ENCODE measurements at places on chromosomes 12 and 14.

DNA sequence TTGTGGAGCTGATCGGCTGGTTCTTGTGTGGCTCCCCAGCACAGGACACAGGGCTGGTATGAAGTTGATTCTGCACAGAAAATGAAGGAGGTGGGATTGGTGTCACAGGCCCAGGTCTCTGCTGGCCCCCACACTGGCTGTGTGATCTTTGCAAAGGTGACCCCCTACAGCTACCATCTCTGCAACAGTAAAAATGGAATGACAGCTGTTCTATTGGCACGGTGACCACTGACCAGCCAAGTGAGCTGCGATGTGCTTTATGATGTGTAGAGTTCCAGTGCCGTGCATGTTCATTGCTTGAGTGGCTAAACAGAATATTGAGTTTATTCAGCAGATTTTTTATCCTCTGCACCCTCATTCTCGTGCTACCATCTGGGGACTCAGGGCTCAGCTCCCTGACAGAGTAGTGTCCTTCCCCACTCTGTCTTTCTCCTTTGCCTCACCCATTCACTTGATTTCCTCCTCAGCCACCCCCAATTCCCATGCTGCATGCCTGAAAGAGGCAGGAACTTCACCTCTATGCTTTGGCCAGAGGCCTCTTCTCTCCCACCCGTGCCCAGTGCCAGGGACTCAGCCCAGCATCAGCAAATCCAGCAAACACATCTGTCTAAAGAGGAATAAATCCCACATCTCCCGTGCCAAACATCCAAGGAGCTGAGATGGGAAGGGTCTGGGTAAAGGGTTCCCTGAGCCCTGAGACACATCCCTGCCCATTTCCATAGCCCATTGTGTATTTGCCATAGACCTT, 21.2 kb downstream of the C14orf132 start:
- DNase-seq, result no peak

- DNase-seq, result no peak
Measured at GRCh38 chr14:47155395-47155794, 503.8 kb upstream of the RPL10L start.

- DNase-seq, result no peak
Measured at GRCh38 chr12:88150063-88150462, 8.0 kb downstream of the TMTC3 start.

- no peak for DNase-seq
Measured at GRCh38 chr12:42281278-42281677, 43.2 kb upstream of the YAF2 start.

- DNase-seq, result no peak
Measured at GRCh38 chr12:120688527-120689071, 1.6 kb downstream of the MLEC start.

- DNase-seq, result no peak
Measured at GRCh38 chr12:3507361-3507760, 16.4 kb downstream of the PRMT8 start.

DNA sequence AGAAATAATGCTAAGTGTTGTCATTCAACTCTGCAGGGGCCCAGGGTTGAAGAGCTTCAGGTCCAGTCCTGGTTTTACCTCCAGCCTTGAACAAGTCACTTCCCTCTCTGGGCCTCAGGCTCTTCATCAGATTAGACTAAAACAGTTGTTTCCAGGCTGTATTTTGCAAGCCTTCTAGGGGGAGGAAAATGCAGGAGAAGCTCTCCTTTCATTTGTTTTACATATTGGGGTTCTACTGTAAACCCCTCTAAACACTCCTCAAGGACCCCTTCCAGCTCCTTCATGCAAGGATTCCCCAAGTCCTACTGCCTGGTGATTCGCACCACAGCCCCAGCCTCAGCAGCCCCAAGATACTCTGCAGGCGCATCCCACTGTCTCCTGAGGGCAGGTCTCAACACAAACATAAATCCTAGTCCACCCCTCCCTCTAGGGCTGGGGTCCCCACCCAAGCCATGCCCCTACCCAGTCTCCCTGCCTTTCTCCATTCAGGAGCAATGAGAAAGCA, 2.7 kb downstream of the SDR9C7 start:
- DNase-seq, result peak; percentile 84

DNA sequence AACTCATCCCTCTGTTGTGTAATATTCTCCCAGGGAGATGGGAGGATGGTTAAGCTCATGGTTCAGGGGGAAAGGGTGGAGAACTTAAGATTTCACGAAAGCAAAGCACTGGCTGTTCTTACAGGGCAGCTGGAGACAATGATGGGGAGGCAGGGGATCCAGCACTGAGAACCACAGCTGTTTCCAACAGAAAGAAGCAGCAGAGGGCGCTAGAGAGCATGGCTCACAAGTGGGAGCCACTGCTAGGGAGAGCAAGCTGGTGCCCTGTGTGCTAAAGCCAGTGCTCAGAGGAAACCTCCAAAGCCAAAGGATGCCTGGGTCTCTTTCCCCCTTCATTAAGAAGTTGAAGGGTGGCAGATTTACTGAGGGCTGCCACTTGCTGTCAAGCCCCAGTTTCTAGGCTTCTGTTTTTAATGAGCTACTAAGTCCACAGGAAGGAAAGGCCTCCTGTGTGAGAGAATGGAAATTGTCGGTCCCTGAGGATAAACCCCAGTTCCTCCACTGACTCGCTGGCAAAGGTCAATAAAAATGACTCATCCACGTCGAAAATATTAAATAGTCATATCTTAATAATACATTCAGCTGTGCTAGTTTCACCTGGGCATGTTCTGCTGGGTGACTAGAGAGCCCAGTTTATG, 199.7 kb downstream of the ANO2 start:
- DNase-seq, result peak; percentile 4

DNA sequence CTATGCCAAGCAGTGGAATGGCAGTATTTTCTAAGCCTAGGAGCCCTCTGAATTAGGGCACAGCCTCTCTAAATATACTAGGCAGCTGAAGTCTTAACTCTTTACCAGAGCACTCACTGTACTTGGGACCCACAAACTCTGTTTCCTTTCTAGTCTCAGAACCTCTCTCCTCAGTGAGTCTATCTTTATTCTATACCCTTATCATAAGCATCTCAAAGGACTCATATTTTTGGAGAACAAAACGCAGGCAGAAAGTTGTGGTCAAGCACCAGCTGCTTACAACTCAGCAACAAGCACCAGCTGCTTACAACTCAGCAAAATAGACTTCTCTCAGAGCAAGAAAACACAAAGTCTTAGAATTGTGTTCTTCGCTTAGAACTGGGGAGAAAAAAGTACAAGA, 993 bp downstream of the CCDC196 start:
- DNase-seq, result no peak

DNA sequence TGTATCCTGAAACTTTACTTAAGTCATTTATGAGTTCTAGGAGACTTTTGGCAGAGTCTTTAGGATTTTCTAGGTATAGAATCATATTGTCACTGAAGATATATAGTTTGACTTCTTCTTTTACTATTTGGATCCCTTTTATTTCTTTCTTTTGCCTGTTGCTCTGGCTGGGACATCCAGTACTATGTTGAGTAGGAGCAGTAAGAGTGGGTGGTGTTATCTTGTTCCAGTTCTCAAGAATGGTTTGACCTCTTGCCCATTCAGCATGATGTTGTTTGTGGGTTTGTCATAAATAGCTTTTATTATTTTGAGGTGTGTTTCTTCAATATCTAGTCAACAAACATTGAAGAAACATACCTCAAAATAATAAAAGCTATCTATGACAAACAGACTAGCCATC, 35.0 kb downstream of the LIN7A start:
- DNase-seq, result no peak

GRCh38 chr12:42498549-42499247, 90.8 kb downstream of the PRICKLE1 start:
- DNase-seq, result no peak

- DNase-seq, result no peak
Measured at GRCh38 chr12:51232642-51233041, 6.0 kb upstream of the DAZAP2 start.

GRCh38 chr12:14452865-14453264, 87.4 kb downstream of the ATF7IP start:
- DNase-seq, result no peak

- peak; percentile 82 for DNase-seq
Measured at GRCh38 chr14:81033698-81034240, 78.3 kb downstream of the TSHR start.

DNA sequence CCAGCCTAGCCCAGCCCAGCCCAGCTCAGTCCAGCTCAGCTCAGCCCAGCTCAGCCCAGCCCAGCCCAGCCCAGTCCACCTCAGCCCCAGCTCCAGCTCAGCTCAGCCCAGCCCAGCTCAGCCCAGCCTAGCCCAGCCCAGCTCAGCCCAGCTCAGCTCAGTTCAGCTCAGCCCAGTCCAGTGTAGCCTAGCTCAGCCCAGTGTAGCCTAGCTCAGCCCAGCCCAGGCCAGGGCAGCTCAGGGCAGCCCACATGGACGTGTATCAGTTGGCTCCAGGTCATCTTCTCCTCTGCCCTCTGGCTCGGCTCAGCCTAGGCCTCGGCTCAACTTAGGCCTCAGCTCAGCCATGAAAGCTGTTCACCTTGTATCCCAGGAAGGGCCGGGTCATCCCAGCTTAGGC, 64.7 kb downstream of the TMEM121 start:
- DNase-seq, result no peak

DNA sequence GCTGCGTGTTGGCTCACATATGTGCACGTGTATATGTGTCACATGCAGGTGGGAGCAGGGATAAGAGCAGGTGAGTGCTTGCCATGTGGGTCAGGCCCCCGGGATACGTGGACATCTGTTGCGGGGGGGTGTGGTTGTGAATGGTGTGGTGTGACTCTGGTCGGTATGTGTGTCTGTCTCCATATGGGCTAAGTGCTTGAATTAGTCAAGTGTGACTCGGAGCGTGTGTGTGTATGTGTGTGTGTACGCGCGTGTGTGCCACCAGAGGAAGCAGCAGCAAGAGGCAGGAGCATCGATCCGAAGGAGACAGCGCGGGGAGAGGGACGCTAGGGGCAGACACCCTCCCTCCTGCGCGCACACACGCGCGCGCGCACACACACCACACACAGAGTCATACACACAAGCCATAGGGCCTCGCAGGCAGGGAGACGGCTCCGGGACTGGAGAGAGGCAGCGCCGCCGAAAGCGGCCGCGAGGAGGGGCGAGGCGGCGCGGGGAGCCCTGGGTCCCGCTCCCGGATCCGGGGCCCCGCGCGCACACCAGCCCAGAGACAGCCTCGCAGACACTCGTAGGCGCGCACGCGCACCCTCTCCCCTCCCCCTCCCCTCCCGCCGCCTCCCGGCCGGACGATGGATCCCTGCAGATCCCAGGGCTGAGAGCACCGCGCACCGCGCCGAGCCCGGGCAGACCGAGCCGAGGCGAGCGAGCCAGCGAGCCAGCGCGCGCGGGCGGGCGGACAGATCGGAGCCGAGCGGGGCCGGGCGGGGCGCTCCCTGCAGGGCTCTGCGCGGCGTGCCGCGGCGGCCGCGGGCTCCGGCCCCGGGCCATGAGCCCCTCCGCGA, at the start of gene ASIC1:
ASIC1 (plus strand) TSS at position 597 of the 842 bp plus-strand sequence. CDS start 1,171 bp downstream, outside the sequence.
- DNase-seq, result peak; percentile 54

DNA sequence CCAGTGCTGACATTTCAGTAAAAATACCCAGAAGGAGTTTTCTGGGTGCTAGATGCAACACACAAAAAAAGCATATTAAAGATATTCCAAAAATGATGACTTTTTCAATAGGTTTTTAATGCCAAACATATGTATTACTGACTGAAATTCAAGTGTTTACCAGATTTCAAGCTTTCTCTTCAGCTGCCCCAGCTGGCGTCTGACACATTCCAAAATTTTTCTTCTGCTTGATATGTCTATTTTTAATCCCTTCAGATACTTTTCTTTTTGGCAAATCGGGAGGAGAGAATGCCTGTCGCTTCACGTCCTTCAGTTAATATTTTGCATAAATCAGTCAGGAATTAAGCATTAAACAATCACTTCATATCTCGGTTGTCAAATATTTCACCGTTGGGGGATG, 7.1 kb upstream of the CCDC60 start:
- DNase-seq, result no peak

GRCh38 chr12:96033549-96034389, 1.6 kb downstream of the LTA4H start:
- DNase-seq, result no peak

- DNase-seq, result no peak
Measured at GRCh38 chr14:64220466-64220865, 73.7 kb downstream of the ESR2 start.

DNA sequence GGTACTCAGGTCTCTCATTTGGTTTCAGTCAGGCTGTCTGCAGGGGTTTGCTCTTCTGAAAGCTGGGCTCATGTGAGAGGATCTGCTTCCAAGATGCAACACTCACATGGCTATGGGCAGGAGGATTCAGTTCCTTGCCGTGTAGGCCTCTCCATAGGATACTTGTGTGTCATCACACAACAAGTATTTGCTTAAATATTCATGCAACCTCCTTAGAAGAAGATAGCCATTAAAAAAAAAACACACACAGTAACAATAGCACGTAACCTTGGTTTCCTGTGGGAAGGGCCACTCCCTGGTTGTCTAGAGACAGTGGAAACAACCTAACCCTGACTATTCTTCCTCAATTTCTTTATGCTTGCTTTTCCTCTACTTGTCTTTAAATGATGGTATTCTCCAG, 31.8 kb upstream of the CLEC4E start:
- peak; percentile 6 for DNase-seq

DNA sequence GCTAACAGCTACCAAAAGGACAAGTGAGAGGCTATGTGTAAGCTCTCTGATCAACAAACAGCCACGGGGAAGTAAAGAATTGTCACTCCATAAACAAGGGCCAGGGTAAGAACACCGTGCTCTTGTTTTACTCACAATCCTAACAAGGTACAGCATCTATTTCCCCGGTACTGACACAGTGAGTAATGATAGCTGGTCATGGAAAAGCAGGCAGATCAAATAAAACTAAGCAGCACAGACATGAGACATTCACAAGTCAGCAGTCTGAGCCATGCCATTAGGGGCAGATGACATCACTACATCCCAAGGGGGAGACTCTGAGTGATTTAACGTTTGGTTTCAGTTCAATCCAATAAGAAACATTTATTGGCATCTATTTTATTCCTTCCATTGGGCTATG, 54.4 kb downstream of the ARL6IP4 start:
- no peak for DNase-seq

GRCh38 chr12:1855241-1855640, 34.9 kb downstream of the LRTM2 start:
- no peak for DNase-seq

- DNase-seq, result no peak
Measured at GRCh38 chr12:79069009-79069408, 204.4 kb downstream of the SYT1 start.

DNA sequence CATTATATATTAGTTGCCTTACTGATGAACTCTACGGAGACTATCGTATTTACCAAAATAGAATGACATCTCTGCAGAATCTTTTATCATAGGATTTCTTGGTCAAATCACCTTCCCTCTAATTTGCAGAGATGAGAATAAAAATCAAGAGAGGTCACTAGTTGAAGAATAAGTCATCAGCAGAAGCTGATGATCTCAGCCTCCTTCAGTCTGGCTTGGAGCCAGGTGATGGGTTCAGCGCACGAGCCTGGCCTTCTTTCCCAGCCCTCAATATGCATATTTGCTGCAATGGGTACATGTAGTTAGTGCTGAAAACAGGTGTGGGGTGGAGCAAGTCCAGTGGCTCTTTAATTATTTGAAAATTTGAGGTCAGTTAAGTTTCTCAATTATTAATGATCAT, 19.2 kb upstream of the EMP1 start:
- no peak for DNase-seq

- DNase-seq, result no peak
Measured at GRCh38 chr14:89952576-89952975, 2.0 kb downstream of the EFCAB11 start.

- no peak for DNase-seq
Measured at GRCh38 chr12:56947633-56948456, 9.6 kb downstream of the RDH16 start.
